MV-4-11 (cell line): ENCODE measurements at places on chromosomes 11 and 22.
A peak's percentile ranks its signal among the peaks of the same experiment; 100 is the strongest.

DNA sequence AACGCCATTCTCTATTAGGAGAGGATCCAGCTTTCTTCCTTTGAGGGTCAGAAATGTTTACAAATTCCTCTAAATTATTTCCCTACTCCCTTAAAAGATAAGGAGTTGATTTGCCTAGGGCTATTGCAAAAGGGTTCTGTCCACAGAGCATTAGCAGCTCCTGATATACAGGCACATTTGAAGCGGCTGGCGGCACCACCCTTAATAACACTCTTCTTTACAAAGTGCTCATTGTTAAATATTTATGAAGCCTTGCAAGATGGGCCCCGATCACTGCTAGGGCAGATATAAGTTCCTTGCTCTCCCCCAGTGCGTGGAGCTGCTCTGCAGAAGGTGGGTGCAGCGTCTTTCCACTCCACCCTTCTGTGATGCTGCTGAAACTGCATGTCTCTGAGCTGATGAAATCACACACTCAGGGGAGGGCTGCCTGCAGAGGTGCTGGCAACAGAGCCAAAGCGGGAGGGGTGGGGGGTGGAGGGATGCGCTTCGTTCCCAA is 116.7 kb upstream of the NTM start:
- DNase-seq = no peak

DNA sequence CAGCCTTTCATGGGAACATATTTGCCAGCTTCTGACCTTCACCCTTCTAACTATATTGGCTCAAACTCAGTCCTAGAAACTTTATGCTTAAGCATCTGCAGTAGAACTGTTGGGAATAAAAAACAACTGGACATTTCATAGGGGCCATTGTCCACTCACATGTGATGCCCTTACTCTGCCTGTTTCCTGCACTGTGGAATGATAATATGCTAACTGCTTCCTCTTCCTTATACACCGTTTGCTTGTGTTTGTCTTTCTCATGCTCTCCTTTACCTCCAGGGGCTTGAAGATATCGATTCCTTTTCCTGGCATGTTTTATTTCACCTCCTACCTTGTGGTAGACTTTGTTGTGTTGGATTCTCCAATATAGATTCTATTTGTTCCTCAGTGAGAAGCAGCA is 333.0 kb upstream of the DDI1 start:
- no peak for DNase-seq

DNA sequence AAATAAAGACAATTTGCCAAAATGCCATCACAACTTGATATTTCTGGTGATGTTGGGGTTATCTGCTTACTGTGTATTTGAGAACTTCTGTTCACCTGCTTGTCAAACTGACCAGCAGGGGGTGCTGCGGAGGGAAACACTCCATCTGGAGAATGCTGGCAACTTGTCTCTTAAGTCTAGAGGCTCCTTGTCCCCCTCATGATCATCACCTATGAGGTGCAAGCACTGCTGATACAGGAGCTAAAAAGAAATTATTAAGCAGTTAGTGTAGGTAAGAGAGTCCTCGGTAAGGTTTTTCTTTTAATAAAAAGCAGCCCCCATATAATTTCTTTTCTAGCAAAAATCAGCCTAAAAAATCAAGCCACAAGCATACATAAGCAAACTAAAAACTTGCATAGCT is 32.7 kb upstream of the GLYATL1B start:
- DNase-seq = peak; percentile 51

GRCh38 chr22:43447380-43447779 is 35.6 kb downstream of the MPPED1 start:
- no peak for DNase-seq

DNA sequence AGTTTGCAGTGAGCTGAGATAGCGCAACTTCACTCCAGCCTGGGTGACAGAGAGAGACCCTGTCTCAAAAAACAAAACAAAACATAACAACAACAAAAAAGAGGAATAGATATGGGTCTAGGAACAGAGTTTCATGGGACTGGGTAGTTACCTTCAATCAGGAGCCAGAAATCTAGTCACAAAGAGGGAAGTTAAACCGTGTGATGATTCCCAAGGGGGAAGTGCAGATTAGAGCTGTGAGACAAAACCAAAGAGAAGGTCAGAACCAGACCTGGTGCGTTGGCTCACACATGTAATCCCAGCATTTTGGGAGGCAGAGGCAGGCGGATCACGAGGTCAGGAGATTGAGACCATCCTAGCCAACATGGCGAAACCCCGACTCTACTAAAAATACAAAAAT is 42.1 kb upstream of the LARGE1 start:
- DNase-seq = no peak

- DNase-seq = no peak
Measured at GRCh38 chr11:64660706-64661105, 62.3 kb downstream of the NRXN2 start.

DNA sequence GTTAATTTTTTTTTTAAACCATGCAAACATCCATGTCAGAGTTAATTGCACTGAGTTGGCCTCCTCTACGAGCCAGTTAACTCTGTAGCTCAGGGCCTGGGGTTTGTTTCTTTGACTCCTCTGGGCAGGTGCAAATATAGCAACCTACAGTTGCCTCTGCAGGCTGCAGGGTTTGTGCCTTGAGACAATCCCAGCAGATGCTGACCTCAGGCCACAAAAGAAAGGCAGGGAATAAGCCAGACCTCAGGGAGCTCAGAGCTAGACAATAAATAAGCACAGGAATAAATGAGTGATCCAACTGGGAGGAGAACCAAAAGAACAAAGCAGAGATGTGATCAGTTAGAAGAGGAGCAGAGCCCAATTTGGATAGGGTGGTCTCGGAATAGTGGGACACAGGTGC is 390.8 kb downstream of the SHANK2 start:
- DNase-seq = no peak

GRCh38 chr11:120028181-120028896 is 109.6 kb downstream of the TRIM29 start:
- peak; percentile 2 for DNase-seq

- no peak for DNase-seq
Measured at GRCh38 chr11:61694946-61695706, 14.9 kb downstream of the DAGLA start.

DNA sequence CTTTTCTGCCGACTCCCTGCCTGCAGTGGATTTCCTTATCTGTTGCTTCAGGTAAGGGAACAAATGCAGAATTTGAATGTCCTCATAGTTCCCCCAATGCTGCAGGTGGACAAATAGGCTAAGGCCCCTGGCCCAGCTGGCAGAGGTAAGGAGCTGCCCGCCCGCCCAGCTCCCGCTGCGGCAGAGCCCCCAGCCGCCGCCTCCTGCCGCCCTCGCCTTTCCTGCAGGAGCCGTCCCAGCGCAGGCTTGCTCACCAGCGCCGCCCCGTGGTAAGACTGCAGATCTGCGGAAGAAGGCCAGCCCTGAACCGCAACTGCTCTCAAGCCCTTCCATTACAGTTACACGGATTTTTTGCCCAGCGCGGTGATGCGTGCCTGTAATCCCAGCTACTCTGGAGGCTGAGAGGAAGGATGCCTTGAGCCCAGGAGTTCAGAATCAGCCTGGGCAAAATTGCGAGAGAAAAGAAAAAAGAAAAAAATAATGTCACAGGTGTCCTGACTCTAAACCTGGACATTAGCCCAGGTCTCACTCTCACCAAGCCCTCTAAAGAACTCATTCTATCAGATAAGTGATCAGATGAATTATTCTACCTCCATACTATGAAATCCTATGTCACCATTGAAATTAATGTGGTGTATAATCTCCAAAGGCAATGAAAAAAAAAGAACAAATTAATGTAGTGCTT is 51.2 kb upstream of the EMID1 start:
- peak; percentile 28 for DNase-seq

DNA sequence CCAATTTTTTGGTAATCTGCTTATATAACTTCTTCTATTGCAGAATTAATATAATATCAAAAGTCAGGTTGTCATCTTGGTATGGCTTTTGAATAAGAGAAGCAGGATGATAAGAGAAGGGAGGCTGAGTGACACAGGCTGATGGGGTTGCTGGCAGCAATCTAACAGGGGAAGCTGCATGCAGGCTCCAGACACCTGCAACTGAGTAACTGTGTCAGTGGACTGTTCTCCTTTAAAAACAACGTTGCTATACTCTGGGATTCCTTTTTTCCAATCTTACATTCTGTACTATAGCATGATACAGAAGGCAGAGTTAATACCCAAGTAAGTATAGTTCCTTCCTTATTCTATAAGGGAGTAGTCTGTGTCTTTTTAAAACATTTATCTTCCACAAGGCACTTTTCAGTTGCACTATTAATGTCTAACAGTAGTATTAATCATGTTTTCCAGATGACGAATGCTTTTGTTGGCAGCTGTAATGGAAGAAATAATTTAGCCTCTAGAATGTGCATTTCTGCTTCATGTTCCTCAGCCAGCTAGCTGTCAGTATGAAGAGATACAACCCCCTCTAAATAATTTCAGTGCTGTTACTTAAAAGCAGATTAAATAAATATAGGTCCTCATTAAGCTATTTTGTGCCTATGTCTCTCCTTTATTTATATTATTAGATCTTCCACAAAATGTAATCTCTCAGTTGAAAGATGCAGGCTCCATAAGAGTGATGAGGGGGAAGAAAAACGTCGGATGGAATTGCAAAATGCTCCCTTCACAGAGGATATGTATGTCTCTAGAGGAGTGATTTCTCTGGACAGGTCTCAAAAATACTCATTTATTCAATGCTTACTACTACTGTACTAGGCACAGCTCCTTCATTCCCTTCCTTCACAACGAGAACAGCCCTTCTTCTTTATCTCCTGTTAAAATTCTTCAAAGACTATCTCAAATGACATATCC is 50.8 kb downstream of the ATG16L2 start:
- DNase-seq = no peak

DNA sequence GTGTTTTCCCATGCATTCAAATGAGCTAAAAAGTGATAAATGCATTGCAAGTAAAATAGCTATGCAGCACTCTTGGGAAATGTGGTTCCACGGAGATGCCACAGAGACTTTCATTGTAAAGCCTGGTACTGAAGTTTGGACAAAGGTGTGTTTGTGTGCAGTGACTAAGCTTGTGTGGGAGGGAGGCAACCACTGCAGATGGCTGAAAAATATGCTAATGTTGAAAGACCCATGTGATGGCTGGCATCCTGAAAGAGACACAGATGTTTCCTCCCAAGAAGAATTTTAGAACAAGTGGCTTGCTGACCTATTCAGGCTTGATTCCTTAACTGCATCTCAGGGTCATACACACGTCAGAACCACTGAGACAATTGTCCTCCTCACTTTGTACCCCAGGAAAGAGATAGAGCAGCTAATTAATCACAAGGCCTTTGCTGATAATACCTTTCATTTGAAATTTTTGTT is 73.8 kb downstream of the FAM76B start:
- DNase-seq = peak; percentile 27

DNA sequence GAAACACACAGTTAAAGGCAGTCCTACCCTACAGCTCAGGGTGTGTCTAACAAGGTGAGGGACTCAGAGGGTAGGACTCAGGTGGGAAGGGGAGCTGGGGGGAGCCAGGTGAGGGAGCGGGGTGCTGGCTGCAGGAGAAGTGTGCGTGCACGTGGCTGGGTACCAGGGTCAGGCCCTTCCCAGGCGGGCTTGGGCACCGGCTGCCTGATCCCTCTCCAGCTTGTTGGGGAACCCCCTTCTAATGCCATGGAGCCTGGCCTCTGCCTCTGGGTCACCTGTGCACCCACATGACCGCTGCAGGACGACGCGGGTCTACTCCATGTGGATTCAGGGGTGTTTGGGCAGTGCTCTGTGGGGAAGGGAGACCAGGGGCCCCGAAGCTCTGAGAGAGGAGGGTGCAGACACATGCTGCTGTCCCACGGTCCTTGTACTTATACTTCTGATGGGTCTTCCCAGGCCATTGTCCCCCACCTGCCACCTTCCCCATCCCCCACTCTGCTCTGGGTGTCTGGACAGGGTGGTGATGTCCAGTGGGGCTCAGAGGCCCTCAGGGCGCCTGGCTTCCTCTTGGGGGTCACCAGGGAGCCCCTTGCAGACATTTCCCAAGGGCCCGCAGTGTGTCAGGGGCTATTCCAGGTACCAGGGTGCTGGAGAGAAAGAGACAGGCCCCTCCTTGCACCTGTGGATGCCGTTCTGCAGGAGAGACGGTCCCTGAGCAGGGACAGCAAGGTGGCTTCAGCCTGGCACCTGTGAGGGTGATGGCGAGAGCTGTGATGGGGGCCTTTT is 10.4 kb upstream of the MRGPRD start:
- DNase-seq = no peak

GRCh38 chr11:25566298-25567200 is 765.4 kb upstream of the ANO3 start:
- peak; percentile 39 for DNase-seq

GRCh38 chr22:29443452-29443851 is 5.1 kb downstream of the RFPL1 start:
- no peak for DNase-seq

- DNase-seq = no peak
Measured at GRCh38 chr11:12291313-12291712, 86.1 kb upstream of the PARVA start.

GRCh38 chr11:22635689-22636088 is 10.1 kb upstream of the FANCF start:
- DNase-seq = no peak

DNA sequence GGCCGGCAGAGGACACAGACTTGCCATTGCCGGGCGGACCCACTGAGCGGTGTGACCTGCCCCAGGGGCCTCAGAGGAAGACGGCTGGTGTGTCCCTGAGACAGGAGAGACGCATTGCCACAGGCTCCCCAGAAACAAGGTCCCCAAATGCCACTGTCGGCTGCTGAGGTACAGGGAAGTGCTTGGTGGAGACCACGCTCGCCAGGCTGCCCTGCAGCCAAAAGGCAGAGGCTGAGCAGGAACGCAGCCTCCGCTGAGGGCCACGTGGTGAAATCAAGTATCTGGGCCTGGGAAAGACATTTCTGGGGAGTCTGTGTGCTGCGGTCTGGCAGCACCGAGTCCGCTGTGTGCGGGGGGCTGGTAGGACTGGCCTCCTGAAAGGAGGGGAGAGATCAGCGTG is 794.9 kb downstream of the BRD1 start:
- no peak for DNase-seq

DNA sequence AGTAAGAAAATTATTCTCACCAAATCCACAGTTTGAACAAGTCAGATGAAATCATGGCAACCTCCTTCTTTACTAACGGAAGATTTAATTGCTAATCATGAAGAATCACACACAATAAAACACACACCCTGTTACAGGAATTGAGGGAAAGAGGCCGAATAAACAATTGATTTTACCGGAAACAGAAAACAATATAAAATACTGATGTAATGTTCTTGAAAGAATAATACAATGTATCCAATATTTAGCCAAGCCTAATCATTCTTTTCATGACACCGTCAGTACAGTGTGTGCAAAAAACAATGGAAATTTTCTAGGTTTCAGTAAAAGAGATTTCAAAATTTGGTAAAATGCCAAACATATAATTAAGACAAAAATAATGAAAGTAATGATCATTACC is 23.4 kb downstream of the ASRGL1 start:
- DNase-seq = no peak
